ENCODE measurements at places on chromosomes 1 and 21. TPM values are rescaled to one million over a fixed set of nuclear protein-coding genes. Genes with fewer than 3 reads are reported as not detected.

ASCL5 gene
- 0.21 TPM for total RNA-seq

OR2G6 gene
- total RNA-seq, result not detected

SHISAL2A gene
- total RNA-seq, result not detected

TFB2M gene
- 9.3 TPM for total RNA-seq
